Activated CD4-positive, alpha-beta T cell treated with anti-CD3 and anti-CD28 coated beads, Interleukin-2, amount 50 U/mL, for 24 hours (primary cell): ENCODE measurements at places on chromosomes 11 and 22.

GRCh38 chr11:102770191-102770590 is 10.2 kb downstream of the MMP10 start:
- DNase-seq: no peak

GRCh38 chr22:36830601-36831000 is 13.8 kb upstream of the PVALB start:
- no peak for DNase-seq

GRCh38 chr11:5226732-5227310 is at the start of gene HBB:
Gene HBB (minus strand): TSS chr11:5227071. CDS start chr11:5227021, 50 bp downstream.
- no peak for DNase-seq

DNA sequence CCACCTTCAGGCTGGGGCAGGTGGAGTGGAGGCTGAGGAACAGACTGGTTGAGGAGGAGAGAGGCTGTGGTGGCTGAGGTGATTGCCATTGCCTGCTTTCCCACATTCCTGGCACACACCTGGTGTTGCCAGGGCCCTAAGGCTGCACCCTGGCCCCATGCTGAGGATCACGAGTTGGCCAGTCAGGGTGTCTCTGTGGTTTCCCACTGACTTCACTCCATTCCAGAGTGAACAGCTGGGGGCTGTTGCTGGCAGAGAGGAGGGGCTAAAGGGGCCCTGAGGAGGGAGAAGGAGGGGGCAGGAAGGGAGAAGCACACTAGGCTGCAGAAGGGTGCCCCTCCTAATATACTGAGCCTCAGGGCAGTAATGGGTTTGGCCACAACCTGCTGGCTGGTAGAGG is 1.8 kb downstream of the TMEM86A start:
- no peak for DNase-seq

- no peak for DNase-seq
Observed at GRCh38 chr11:7982582-7983119, 4.5 kb upstream of the EIF3F start.

GRCh38 chr11:61092280-61092766 is 10.0 kb upstream of the CD5 start:
- peak; percentile 62 for DNase-seq
